ENCODE measurements at places on chromosomes 16 and 17. TPM values are rescaled to one million over a fixed set of nuclear protein-coding genes. Genes with fewer than 3 reads are reported as not detected.
A peak's percentile ranks its signal among the peaks of the same experiment; 100 is the strongest.

- DNase-seq = no peak
Measured at GRCh38 chr16:57536306-57537193, at the start of gene CCDC102A. Gene CCDC102A (minus strand): TSS chr16:57536571. CDS start chr16:57529177, 7,394 bp downstream.

GRCh38 chr17:38579934-38580333 lies 25.8 kb downstream of the SRCIN1 start:
- no peak for DNase-seq

- peak; percentile 21 for DNase-seq
Measured at GRCh38 chr16:48366165-48367093, 18.8 kb downstream of the SIAH1 start.

DNA sequence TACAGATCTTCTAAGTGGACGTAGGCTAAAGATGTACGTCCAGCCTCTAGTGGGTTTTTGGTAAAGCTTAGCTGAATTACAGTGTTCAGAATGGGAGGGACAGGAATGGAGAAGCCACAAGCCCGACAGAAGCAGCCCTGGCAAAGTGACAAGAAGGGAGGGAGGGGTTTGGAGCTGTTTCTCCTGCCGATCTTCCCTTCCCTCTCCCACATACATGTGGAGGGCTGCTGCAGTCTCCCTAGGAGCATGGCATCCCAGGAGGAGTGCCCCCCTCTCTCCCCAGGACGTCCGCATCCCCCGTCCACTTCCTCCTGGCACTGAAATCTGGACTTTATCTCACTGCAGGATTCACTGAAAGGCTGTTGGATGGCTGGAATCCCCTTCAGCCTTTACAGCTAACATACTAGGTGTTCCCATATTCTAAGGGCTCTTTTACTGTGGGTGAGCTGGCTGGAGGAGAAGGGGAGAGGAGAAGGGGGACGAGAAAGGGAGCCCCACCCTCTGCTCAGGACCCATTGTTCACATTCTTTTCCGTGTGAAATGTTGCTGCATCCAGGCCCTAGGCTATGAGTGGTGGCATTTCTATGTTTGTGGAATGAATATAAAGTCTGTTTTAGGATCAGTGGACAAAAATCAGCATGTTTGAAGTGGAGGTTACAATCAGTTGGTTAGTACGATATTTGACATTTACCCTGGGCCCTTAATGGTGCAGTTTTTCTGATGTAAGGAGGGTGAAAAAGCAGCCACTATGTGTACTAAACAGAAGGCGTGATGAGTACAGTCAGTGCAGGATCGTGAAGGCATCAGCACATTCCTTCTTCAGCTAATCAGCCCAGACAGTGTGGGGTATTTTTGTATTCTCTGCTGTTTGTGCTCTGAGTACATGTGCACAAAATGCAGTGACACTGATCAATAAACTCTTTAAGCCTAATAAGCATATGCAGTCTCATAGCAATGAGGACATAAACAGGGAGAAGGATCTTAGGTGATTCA lies 94.6 kb downstream of the SPECC1 start:
- no peak for DNase-seq

DNA sequence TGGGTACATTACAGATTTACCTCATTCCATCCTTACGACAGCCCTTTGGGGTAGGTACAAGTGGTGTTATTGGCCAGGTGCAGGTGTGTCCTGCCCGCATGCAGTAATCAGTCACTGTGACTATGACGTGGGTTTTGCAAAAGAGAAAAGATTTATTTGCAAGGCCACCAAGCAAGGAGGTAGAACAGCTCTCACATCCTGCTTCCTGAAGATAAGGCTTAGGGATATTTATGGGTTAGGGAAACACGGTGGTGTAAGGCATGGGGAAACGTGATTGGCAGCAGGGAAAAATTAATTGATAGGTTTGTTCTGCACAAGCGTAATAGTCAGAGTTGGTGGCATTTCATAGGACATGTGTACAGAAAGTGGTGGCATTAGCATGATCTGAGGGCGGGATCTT lies 214.8 kb downstream of the PARN start:
- DNase-seq = no peak

DNA sequence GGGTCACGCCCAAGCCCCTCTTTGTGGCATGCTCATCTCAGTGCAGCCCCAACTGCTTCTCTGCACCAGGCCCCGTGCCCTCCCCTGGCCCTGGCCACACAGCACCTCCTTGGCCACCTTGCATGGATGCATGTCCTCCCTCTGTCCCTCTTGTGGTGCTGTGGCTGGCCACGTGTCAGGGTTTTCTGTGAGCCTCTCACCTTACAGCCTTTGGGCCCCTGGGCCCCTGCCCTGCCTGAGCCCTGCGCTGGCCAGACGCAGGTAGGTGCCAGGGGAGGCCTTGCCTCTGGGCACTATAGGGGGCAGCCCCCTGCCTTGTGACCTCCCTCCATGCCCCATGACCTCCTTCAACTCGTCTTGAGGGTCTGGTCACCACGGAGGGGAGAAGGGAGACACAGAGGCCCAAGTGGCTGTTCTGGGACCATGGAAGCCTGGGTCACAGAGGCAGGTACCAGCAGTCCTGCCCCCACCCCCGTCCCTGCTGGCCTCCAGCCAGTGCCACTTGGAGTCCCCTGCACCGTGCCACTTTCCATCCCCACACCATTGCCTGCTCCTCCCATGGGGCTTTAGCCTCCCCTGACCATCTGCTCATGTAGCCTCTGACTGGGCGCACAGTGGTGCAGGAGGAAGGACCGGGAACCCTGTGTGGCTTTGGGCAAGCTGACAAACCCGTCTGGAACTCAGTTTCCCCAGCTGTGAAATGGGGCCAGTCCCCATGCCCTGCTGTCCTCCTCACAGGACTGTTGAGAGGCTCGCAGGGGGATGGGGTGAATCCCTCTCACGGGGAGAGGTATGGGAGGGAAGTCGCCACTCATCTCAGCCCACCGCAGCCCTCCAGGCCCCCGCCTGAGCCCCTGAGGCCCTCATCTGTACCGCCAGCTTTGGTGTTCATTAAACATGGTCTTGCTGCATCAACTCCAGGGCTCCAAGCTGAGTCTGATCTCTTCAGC lies 11.5 kb upstream of the ATP6V0C start:
- no peak for DNase-seq

SOST gene
- 45.9 TPM for polyA plus RNA-seq

All from renal cortex interstitium (tissue), 15 donors.